ENCODE measurements at places on chromosomes 2 and 18.

GRCh38 chr2:158837645-158838044 lies 42.5 kb downstream of the DAPL1 start:
- DNase-seq, result no peak

GRCh38 chr2:127606625-127607398 lies 39.1 kb upstream of the GPR17 start:
- DNase-seq, result no peak

DNA sequence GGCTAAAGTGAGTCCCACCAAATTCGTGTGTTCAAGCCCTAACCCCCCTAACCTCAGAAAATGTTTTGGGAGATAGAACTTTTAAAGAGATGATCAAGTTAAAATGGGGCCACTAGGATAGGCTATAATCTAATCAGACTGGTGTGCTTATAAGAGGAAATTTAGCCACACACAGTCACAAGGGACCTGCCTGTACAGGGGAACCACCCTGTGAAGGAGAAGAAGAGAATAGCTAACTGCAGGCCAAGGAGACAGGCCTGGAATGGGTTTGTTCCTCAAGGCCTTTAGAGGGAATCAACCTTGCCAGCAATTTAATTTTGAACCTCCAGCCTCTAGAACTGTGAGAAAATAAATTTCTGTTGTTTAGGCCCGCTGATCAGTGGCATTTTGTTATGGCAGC lies 36.0 kb upstream of the TANK start:
- no peak for DNase-seq

GRCh38 chr18:574865-575645 lies 5.1 kb upstream of the CETN1 start:
- DNase-seq, result no peak

DNA sequence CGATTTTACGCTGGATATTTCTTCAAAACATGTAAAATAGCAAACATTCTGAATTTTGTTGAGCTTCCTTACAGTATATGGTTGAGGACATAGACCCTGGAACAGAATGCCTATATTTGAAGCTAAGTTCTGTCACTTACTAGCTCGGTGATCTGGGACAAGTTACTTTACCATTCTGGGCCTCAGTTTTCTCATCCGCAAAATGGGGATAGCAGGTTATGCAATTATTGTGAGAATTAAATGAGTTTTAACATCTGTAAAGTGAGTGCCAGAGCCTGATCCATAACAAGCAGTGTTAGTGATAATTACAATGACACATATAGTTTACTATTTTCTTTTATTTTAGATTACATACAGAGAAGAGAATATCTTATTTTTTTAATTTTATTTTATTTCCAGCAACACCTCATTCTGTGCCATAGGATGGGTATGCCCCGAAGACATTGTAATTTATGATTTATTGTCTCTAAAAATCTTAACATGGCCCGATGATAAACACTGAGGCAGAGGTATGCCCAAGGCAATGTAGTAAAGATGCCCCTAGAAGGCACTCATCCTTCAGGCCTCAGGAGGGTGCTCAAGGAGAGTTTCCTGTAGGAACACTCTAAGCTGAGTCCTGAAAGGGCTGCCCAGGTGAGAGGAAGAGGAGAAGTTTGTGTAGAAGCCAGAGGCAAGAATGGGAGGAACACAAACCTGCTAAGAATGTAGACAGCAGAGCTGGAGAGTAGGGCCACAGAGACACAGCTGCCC lies 250.9 kb downstream of the BCL11A start:
- no peak for DNase-seq

DNA sequence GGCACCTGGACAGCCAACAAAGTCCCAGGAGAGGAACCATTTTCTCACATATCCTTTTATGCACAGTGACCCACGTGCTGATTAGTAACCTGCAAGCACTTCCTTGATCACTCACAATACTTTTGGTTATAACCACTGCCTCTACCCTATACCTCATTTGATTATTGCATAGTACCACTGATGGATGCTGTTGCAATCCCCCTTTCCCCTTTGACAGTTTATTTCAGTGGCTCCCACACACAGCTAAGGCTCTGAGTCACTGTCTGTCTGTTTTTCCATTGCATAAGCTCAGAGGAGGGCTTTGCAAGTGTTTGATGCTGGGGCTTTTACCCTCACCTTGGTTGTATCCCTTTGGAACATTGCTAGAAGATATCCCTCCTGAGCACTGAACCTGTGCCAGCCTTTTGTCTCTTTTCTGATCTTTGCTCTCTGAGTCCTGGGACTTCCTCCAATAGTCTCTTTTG lies 101.7 kb upstream of the RBBP8 start:
- peak; percentile 42 for DNase-seq
